Trophoblast cell (in vitro differentiated cells and primary cell): ENCODE measurements at places on chromosomes 12 and 14.
A peak's percentile ranks its signal among the peaks of the same experiment; 100 is the strongest.

DNA sequence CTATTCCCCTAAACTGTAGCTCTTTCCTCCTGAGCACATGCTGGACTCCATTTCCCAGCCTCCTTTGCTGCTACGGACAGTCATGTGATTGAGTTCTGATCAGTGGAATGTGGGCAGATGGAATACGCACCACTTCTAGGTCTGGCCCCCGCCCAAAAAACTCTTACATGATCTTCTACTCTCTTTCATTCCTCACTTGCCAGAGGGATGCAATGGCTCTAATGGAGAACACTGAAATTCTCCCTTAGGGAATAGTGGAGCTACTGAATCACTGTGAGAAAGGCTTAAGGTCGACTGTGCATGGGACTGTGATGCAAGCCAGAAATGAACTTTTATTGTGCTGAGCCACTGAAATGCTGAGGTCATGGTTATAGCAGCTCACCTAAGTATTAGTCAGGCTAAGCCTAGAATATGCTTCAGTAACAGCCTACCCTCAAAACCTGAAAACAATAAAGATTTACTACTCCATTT is 13.0 kb upstream of the TMED2 start:
- peak; percentile 63 for DNase-seq

DNA sequence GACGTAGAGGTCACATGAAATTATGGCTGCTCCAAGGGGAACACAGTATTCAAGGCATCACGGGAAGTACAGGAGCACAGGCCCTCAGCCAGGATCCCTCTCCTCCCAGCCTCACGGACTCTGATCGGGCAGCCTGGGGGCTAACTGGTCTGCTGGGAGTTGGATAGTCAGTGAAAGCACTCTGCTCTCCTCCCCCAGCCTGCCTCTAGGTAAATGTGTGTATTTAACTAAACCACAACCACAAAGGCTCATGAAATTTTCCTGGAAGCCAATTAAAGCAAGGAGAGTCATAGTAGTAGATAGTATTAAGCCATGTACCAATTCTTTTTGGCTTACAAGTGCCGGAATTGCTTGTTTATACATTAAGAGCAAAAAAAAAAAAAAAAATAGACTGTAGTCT is 254.3 kb downstream of the MSRB3 start:
- no peak for DNase-seq

GRCh38 chr12:99427104-99427503 is 220.4 kb upstream of the GARIN6 start:
- no peak for DNase-seq

GRCh38 chr14:63573581-63573980 is 30.4 kb upstream of the PPP2R5E start:
- DNase-seq: peak; percentile 38

DNA sequence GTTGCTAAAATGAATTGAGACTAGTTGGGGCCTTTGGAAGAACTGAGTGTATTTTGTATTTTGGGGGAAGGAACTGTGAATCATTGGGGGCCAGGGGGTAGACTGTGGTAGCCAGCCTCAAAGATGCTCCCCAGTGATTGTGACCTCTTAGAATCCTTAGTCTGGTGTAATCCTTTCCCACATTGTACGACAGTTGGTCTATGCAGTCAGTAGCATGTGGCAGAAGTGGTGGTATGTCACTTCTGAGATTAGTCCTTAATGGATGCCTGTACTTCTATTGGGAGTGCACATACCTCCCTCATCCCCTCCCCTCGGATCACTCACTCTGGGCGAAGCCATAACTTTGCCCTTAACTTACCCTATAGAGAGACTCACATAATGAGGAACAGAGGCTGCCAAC is 48.0 kb downstream of the USP15 start:
- no peak for DNase-seq

DNA sequence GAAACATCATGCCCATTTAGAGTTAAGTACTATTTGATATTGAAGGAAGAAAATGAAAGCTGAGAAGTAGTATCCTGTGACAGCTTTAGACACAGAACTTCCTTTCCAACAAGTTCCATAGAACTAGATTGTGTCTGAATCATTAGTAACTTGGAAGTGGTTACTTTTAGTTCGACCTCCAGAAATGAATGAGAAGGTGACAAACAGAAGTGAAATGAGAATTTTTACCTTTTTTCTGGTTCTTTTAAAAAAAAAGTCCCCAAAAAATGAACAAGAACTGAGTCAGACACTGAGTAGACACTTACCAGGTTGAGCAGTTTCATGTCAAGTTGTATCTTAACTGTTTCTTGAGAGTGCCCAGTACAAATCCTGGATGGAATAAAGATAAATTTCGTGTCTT is 3.0 kb downstream of the ATP6V0A2 start:
- no peak for DNase-seq

DNA sequence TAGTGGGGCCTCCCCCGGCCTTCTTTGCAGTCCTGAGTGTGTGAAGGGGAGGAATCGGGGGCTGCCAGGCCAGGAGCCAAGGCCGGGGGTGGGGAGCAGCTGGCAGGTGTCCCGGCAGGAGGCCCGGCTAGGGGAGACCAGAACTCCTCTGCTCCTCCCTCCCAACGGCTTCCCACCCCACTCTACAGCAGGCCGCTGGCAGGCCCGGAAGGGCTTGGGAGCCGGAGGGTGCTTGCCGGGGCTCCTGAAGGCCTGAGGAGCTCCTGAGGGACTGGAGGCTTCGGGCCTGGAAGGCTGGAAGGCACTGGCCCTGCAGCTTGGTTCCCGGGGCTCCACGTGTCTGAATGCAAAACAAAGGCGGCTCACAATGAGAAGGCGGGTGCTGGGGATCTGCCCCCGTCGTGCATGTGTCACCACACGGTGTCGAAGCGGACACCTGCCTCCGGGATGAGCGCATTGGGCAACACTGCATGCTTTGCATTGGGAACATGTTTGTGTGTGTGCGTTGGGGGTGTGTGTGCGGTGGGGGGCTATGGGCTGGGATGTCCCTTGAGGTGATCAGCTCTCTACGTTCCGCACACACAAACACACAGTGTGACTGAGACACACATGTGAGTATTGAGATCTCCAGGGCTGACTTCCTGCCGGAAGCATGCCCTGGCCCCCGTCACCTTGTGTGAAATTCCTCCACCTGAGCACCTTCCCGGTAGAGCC is 30.9 kb upstream of the ANKRD9 start:
- peak; percentile 98 for DNase-seq

- no peak for DNase-seq
Measured at GRCh38 chr12:106814714-106815113, 40.2 kb downstream of the RIC8B start.

- no peak for DNase-seq
Measured at GRCh38 chr14:94115058-94115591, 4.6 kb downstream of the IFI27 start.

GRCh38 chr12:125406131-125406530 is 340.9 kb downstream of the AACS start:
- DNase-seq: no peak

DNA sequence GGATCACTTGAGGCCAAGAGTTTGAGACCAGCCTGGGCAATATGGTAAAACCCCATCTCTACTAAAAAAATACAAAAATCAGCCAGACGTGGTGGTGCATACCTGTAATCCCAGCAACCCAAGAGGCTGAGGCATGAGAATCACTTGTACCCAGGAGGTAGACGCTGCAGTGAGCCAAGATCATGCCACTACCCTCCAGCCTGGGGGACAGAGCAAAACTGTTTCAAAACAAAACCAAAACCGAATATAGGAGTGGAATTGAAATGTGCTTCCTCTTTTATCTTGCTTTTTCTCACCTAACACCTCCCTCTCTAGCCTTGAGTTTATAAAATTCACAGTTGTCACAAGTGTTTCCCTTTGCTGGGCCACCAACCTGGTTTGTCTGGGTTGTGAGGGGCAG is 181.9 kb downstream of the PAH start:
- no peak for DNase-seq

- DNase-seq: peak; percentile 83
Measured at GRCh38 chr12:120230326-120230973, 29.5 kb upstream of the RPLP0 start.

DNA sequence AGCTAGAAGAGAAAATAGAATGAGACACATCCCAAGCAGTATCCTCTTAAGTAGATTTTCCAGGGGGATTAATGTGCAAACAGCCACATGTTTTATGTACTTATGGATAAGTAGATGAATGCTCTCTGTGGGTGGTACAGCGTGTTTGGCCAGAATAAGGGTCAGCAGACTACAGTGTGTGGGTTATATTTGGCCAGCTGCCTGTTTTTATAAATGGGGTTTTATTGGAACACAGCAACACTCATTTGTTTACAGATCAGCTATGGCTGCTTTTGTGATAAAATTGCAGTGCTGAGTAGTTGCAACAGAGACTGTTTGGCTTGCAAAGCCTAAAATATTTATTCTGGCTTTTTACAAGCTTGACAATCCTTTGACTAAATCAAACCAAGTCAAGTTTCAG is 780.2 kb upstream of the SEL1L start:
- DNase-seq: no peak

GRCh38 chr14:103523575-103523954 is 935 bp upstream of the CKB start:
- no peak for DNase-seq

DNA sequence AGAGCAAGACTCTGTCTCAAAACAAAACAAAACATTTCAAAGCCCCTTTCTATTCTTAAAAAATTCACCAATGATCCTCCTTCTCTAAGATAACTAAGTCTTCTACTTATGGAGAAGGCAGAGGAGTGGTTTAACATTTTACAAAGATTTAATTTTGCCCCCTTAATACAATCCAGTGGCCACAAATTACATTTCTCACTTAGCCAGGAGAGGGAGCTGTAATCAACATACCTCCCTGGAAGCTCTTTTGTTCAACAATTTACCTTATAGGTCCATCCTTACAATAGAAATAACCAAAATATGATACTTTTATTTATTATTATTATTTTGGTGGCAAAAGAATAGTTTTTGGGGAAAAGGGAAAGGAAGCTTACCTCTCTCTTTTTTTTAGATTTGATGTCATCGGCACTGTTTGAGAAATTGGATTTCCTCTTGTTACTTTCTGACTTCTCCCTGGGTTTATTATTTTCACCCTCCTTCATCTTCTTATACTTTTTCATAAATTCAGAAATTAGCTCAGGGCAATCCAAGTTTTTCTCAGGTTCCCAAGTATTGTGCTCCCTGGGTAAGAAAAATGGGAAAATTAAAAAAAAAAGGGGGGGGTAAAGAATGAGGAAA is 28.1 kb downstream of the CBX5 start:
- peak; percentile 9 for DNase-seq

DNA sequence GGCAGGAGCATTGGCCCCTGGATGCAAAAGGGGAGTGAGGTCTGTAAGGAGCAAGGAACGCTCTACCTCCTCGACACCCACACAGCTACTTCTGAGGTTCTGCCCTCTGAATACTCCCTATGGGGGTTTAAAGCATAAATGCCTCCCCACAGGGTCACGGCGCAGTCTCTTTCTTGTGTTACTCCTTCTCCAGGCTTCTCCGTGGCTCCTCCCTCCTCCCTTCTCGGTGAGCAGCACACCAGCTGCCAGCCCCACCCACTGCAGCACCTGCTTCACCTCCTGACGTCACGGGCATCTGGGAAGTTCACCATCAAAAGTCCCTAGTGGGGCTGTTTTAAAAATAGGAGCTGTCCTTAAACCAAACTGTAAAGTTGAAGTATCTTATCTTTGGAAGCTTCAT is 67.3 kb downstream of the SPTB start:
- DNase-seq: peak; percentile 70

- no peak for DNase-seq
Measured at GRCh38 chr12:95574799-95575452, 23.6 kb upstream of the USP44 start.

GRCh38 chr14:31965735-31966598 is 111.1 kb upstream of the ARHGAP5 start:
- peak; percentile 95 for DNase-seq

DNA sequence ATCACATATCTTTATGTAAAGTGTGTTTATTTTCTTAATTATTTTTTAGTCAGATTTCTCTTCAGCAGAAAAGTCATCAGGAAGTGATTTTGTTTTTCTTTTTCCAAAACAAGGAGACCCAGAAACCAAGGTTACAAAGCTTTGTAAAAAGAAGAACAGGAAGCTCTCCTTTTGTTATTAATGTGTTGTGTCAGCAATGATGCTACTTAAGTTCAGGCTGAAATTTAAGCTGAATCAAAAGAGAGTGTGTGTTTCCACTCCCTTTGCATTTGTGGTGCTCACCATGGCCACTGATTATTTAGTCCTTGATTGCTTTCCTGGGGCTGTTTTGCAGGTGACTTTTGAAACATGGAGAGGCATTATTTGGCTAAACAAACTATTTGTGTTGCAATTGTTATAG is 155.3 kb upstream of the ATP2B1 start:
- DNase-seq: no peak

DNA sequence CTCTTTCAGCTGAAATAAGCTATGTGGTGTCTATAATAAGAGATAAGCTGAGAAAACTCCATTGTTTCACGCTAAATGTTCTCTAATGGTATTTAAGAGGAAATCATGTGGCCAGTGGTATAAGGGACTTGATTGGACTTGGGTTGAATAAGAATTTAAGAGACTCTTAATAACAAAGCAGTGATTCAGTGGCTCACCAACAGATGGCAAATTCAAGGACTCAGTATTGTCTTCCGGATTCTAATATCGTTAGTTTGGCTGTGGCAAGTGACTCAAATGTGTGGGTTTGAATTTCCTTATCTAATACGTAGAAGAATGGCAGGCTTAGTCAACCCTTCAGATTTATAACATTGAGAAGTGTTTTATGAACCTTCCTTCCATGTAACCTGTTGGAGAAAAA is 49.1 kb upstream of the KCNH3 start:
- no peak for DNase-seq

DNA sequence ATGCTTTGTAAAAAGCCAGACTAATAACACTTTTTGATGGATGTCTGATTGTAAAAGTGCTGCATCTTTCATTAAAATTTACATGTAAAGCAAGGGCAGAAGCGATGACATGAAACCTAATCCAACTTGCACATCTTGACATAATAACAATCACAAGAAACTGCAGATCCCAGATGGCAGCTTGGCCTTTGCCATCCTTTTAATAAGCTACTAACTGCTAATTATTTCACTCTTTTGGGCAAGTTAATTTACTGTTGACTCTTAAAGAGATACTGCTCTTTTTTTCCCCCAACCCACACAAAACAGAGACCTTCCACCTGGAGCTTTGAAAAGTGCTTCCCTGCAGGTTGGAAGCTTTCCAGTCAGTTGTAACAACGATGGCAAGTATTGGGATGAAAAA is 137.5 kb downstream of the NRXN3 start:
- no peak for DNase-seq

GRCh38 chr14:61482348-61483206 is 161.2 kb downstream of the PRKCH start:
- peak; percentile 66 for DNase-seq

GRCh38 chr12:113098441-113099028 is 37.0 kb downstream of the RASAL1 start:
- peak; percentile 56 for DNase-seq

DNA sequence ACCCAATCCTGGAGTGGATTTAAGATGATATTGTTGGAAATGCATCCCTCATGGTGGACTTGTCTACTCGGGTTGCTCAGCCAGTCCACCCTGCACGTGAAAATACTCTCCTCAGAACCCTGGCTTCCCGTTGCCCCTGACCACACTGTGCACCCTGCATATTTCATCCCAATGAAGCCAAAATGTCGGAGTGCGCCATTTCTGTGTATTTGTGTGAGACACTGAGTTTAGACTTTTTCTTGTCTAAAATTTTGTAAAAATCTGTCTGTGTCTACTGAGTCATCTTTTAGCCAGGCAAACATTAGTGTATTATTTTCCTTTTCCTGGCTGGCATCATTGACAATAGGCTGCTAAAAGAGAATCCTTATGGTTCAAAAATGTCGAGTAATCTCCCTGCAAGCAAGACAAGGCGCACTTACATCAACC is 485 bp upstream of the PNMA1 start:
- DNase-seq: no peak
